ENCODE measurements at places on chromosomes 4 and X.
A peak's percentile ranks its signal among the peaks of the same experiment; 100 is the strongest.

GRCh38 chr4:166012129-166013030 is 139.3 kb downstream of the TLL1 start:
- DNase-seq, result no peak

DNA sequence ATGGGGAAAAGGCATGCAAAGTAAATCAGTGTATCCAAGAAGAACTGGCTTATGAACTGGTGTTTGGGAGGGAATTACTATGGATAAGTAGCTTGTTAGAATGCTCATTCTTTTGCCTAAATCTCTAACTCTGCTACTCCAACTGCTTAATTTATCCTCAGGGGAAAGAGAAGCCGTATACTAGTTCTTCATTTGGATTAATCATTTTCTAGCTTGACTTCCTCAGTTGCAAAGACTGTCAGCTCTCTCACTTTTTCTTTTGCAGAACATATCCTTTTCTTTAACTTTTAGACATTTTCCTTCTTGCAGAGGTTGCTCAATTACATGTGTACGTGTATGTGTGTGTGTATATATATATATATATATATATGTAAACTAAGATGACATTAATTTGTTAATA is 21.9 kb downstream of the GPRIN3 start:
- DNase-seq, result no peak

GRCh38 chrX:18877469-18877868 is 106.4 kb downstream of the PHKA2 start:
- DNase-seq, result no peak

DNA sequence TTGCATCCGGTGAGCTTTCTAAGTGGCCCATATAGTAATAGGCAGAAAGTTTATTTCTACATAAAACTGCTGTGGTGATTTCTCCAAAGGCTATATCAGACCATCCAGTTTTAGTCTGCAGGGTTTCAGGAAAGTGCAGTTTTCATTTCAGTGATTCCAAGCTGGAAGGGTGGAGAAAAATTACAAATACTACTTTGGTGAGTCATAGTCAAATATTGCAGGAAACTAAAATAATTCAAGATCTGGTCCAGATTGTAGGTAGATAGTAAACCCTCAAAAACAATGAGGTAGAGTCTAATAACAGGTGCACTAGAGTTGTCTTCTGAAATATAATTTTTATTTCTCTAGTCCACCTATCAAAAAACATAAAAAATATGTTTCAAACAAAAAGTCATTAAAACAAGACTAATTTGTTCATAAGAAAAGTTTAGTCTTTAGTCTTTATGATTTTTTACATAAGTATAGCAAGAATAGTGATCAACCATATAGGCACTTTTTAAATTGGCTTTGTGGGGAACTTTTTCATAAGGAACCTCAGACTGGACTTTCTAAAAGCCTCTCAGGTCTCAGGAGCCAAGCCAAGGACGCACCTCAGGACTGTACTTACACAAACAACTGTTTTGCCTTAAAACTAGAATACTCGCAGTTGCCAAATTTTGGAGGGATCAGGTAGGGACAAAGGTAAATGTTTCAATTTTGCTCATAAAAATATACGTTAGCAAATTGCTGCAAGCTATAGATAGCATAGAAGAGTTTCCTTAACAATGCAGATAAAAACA is 101.8 kb upstream of the TLR3 start:
- DNase-seq, result no peak

DNA sequence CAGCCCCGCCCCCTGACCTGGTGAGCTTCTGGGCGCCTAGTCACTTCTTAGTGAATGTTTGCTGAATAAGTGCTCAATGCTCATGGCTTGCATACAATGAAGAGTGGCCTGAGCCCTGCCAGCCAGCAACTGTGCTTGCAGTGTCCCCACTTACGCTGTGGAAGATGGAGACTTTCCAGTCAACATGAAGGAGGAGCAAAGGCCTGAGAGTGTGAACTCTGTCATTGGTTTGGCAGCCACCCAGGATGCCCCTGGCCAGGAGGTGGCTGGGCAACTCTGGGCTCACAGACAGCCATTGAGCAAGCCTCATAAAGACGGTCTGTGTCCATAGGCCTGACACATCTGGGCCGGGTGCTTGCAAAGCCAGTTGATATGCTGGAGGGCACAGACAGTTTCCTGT is 72.1 kb upstream of the MAMLD1 start:
- no peak for DNase-seq

- no peak for DNase-seq
Observed at GRCh38 chr4:78517050-78517652, 34.4 kb upstream of the ANXA3 start.

- no peak for DNase-seq
Observed at GRCh38 chr4:138162259-138162658, 79.9 kb downstream of the SLC7A11 start.

DNA sequence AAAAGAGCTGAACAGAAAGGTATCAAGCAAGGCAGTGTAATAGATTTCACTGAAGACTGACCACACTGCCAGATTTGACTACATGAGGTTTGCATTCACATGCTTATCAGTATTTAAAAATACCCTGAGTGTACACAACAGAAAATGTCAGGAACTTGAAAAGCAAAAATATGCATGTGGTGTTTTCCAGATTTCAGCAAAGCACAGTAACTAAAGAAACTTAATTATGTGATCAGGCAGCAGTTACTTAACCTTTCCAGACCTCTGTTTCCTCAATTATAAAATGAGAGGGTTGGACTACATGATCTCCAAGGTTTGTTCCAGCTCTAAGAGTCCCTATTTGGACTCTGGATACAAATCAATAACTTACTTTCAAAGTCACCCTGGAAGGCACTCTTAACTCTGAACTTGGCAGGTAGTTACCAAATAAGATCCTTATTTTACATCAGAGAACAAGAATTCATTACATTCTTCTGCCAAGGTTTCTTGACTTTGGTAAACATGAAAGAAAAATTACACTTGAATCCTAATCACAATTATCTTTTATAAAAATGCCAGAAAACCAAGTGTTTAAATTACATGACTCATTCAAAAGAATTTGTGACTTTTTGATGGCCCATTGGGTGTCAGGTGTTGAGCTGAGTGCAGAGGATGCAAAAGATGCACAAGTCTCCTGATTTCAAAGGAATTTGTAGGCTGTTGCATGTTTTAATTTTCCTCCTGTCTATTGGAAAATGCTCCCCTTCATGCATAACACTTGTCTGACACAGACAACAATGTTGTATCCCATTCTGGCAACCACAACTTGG is 241.6 kb downstream of the MGST2 start:
- no peak for DNase-seq

GRCh38 chr4:151000747-151001429 is 14.2 kb downstream of the LRBA start:
- no peak for DNase-seq

DNA sequence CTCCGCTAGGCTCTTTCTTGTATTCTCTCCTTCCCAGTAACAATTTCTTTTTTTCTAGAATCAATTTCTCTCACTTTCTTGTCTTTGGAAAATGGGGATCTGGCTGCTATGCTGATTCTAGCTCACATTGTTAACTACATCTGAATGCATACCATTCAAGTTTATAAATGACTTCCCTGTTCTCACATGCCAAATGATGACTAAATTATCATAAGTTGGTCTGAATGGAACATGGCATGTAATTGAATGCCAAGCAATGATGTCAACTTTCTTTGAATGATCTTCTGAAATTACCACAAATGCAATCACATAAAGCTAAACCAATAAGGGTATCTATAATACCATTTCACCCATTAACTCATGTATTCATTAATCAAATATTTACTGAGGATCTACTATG is 2.7 kb upstream of the ITM2A start:
- DNase-seq, result no peak

DNA sequence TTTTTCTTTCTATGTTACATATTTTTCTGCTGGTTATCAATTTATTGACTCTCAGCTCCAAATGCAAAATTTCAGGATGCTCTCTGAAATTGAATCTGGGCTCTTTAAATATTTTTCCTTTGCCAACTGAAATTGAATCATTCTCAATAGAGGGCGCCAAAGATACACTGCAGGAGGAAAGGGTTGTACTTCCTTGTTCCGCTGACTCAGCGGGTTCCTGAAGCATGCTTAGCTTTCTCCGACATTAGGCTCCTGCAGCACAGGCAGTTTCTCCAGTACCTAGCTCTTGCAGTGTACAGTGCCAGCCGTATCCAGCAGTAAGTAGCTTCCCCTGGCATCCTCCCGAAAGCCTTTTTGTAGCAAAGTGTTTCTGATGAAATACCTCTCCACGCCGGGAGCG is 28.8 kb upstream of the CFAP47 start:
- no peak for DNase-seq

- DNase-seq, result no peak
Observed at GRCh38 chrX:122777766-122778165, 406.3 kb upstream of the GRIA3 start.

DNA sequence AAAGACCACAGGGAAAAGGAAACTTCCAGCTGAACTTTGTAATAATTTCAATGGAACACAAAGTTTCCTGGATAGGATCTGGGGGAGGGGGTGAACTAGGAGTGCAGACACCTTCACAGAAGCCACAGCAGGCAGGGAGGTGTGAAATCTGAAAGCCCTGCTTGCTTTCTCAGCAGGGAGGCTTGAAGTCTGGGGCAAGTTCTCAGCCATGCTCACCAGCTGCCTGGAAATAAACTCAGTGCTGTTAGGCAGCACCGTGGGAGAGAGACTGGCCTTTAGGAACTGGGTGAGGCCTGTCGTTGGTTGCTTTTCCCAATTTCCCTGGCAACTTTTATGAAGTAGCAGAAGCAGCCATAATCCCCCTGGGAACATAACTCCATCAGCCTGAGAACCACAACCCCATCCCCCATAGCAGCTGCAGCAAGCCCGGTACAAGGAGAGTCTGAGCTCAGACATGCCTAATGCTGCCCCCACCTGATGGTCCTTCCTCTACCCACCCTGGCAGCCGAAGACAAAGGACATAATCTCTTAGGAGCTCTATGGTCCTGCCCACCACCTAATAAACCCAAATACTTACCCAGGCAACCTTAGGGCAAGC is 39.2 kb upstream of the NMU start:
- no peak for DNase-seq

DNA sequence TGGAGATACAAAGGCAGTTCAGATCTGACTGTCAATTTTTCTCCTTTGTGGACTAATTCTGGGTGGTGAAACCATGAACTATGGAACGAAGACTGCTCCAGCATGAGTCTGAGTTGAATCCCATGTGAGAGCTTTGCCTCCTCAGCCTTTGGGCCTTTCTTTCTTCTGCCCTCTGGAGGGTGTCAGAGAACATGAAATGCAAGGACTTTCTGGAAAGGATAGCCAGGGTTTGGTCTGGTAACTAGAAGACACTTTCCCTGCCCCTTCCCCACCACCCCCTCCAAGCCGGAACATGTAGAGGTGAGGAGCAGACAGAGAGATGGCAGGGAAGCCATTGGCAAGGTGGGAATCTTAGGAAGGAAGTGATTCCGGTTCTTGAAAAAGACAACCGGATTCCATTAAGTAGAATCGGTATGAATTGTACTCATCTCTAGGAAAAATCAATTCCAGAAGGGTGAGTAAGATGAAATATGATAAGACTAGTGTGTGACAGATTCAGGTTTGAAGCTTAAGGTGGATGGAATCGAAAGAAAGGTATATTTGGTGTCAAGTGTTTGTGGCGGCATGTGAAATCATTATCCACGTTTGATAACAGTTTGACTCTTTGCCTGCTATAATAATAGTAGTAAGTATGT is 19.0 kb downstream of the FHL1 start:
- no peak for DNase-seq

- DNase-seq, result no peak
Observed at GRCh38 chr4:6802025-6802424, 19.5 kb downstream of the KIAA0232 start.

GRCh38 chr4:42618023-42618422 is 38.9 kb downstream of the ATP8A1 start:
- DNase-seq, result no peak

DNA sequence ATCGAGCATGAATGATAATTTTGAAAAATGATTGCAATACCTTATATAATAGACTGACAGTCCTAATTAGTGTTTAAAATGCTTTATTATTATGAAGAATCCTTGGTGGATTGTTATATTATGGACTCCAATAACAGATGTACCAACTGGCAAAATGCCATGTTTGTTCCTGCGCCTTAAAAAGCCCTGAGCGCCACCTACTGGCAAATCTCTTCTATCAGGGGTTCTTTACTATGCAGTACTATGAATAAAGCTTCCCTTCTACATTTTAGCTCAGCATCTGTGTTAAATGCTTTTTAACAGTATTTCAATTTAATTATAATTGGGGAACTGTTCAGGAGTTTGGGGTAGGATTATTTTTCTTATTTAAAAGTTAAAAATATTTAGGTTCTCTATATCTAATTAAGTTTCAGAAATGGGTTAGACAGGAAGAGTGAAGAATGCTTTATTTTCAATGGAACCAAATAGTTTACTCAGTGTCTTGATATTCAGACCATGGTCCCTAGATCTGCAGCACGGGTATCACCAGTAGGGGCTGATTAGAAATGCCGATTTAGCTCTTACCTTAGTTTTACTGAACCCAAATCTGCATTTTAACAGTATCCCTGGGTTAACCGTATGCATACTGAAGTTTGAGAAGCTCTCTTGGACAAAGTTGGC is 20.0 kb downstream of the CFAP97 start:
- DNase-seq, result peak; percentile 30

GRCh38 chrX:51332188-51332942 is at the start of gene NUDT10:
TSS of gene NUDT10 (plus strand) at chrX:51332822. CDS start at chrX:51332966, 144 bp downstream.
- DNase-seq, result no peak

DNA sequence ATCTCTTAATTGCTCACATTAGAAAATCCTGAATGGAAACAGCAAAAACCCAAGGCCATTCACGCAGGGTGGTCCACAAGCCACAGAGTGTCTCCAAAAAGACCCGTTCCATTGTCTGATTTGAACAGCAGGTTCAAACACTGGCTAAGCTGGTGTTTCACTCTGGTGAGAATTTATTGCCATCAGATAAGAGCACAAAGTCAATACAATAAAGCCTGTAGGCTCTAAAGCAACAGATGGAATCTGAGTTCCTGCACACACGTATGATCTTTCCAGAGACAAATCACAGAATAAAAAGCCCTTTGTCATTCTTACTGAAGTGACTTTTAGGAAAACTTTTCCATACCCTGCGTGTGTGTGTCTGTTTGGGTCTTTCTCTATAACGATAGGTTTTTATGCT is 5.1 kb upstream of the SFRP2 start:
- DNase-seq, result no peak

DNA sequence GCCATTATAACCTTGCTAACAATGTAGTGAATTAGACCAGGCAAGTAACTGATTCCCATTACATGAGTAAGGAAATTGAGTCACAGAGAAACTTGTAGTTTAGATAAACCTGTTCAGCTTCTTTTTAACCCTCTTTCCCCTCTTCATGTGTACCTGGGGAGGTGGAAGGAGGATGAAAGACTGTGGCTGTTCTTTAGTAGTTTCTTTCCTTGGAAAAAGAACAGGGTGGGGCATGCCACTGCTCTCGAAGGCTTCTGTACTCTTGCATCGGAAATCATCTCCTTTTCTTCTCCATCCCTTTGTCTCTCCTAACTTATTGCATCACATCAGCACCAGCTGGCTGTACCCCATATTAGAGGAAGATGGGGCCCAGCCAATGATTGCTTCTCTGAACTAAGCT is 171.4 kb downstream of the PPARGC1A start:
- no peak for DNase-seq

GRCh38 chrX:118807151-118808017 is 16.2 kb upstream of the ZCCHC12 start:
- peak; percentile 8 for DNase-seq

All from KG1 (cell line).